ENCODE measurements at places on chromosomes 12 and 14.
A peak's percentile ranks its signal among the peaks of the same experiment; 100 is the strongest.

GRCh38 chr14:55117803-55118441 lies 11.1 kb upstream of the LGALS3 start:
- DNase-seq: no peak

- no peak for DNase-seq
Observed at GRCh38 chr12:50224026-50224692, 57.0 kb upstream of the CERS5 start.

DNA sequence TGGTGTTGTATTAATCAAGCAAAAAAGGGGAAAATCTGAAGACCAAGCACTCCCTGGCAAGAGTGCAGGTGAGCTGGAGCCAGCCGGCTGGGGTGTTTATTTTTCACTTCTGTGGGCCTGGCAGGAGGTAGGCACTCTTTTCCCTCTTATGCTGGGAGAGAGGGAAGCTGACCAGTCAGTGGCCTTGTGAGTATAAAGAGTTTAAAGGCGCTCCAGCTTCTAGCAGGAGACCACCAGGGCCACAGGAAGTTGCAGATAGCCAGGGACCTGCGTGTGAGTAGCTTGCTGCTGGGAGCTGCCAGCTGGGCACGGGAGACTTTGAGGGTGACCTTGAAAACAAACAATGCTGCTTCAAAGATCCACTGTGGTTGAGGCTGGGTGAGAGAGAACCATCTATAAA lies 217.4 kb upstream of the PWP1 start:
- no peak for DNase-seq

DNA sequence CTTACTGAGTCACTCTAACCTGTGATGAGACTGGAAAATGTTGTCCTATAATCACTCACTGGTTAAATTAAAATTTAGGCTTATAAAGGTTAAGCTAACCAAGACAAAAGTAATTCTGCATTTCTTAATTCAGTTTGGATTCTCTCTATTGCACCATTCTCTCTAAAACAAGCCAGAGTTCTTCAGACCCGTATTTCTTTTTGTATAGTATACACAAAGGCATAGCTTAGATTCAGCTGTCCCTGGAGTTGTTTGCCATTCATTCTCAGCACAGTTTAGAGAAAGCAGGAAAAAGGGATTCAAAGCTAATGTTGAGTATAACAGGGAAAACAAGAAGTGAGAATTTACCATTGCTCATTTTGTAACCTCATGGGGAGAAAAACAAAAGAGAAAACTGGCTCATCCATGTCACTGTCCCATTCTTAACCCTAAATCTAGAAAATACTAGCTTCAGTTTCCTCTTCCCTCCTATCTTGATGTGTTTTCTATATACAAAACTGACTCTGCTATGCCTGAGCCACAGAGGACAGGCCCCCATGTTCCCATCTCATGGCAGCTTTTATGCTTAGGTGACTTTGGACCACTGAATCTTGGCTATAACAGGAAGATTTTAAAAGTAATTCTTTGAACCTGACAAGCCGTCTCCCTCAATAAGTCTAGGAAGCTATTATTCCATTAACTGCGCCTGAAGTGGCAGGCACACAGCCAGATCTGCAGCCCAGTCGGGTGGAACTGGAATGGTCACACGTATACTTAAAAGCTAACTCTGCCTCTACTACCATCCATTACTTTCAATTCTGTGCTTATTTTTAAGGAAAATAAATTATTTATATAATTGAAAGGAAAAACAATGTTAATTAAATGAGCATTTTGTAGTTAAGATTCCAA lies 7.0 kb downstream of the AREL1 start:
- no peak for DNase-seq

GRCh38 chr12:110704750-110705149 lies 15.8 kb upstream of the HVCN1 start:
- DNase-seq: no peak

- no peak for DNase-seq
Observed at GRCh38 chr14:22985894-22986507, 3.6 kb upstream of the AJUBA start.

GRCh38 chr14:61331992-61332657 lies 10.7 kb downstream of the PRKCH start:
- no peak for DNase-seq

- DNase-seq: no peak
Observed at GRCh38 chr12:85509081-85509856, 229.2 kb downstream of the ALX1 start.

GRCh38 chr12:72465940-72466630 lies 193.9 kb downstream of the TRHDE start:
- no peak for DNase-seq

GRCh38 chr12:15811214-15812127 lies 22.3 kb upstream of the EPS8 start:
- DNase-seq: no peak

DNA sequence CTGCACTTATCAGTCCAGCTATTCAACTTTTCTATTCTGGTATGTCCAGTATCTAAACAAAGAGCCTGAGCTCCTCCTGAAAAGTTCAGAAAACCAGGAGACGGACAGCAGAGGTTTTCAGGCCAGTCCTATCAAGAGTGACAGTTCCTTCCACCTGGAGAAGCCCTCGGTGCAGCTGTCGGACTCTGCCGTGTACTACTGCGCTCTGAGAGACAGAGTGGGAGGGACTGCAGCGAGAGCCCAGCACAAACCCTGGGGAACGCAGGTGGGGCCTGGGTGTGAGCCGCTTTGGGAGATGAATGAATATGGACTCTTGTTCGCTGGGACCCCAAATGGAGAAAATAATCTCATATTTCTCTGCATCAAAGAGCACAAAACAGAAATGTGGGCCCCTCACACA lies 329.8 kb upstream of the OR4E1 start:
- no peak for DNase-seq

DNA sequence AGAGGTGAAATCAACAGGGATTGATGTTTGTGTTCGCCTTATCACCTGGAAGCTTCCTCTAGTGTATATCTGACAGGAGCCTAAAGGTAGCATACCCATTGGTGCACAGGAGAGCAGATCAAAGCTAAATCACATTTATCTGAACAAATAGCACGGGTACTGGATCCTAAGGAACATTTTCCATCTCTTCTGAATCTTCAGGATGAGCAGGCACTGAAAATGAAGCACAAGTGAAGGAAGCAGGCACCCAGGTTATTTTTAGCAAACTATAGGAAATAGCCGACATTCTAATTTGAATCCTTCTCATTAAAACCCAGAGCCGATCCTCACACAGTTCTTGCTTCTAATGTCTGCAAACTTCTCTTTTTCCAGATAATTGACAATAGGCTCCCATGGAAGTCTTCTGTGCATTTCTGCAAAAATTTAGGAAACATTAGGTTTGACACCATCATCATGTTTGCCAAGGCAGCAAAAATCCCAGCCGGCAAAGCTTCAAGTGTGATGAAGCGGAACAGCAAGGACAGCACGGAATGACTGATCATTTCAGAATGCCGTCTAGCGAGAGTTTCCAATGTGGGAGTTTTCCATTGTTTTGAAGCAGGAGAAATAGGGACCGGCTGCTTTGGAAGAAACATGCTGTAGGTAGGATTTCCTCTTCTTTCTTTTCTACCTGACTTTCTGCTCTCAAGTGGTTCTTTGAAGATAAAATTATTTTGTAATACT lies 24.3 kb upstream of the RGS6 start:
- no peak for DNase-seq

GRCh38 chr14:89378119-89378518 lies 38.9 kb downstream of the FOXN3 start:
- no peak for DNase-seq

- peak; percentile 32 for DNase-seq
Observed at GRCh38 chr12:54191550-54192022, 2.8 kb upstream of the SMUG1 start.

DNA sequence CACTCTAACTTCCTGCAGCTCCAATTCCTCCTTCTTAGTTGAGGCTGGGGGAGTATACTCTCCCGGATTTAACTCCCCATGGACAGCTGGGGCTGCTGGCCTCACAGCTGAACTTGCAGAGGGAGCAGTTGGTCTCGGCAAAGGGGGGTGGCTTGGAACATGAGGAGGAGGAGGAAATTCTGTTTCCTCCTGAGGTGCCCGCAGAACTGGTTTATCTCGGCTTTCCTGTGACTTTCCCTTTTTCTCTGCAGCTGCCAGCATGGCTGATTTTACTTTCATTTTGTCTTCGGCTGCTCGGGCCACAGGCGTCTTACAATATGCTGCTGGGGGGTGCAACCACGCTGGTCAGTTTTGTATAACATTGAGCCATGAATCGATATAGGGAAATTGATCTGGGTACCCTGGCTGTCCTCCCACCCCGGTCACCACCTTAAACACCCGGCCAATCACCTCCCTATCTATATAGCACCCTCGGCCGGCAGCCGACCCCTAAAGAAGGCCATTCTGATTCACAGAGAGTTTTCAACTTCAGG lies 1317.6 kb downstream of the TMEM121 start:
- DNase-seq: peak; percentile 80

GRCh38 chr12:25194214-25194613 lies 746 bp downstream of the DNAI7 start:
- no peak for DNase-seq

DNA sequence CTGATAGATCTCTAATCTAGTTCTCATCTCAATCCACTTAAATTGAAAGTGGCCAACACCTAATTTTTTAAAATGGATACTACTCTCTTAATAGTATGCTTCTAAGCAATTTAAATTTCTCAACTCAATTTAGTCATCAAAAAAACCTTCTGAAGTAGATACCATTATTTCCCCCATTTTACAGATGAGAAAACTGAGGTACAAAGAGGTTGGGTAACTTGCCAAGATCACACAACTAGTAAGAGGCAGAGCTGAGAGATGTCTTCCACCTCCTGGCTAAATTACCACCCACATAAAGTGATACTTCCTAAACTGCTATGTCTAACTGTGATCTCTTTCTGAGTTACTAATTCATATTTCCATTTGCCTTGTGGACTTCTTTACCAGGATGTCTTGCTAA lies 6.6 kb downstream of the EXOC5 start:
- DNase-seq: no peak

- no peak for DNase-seq
Observed at GRCh38 chr14:71309756-71310155, 402.5 kb downstream of the PCNX1 start.

DNA sequence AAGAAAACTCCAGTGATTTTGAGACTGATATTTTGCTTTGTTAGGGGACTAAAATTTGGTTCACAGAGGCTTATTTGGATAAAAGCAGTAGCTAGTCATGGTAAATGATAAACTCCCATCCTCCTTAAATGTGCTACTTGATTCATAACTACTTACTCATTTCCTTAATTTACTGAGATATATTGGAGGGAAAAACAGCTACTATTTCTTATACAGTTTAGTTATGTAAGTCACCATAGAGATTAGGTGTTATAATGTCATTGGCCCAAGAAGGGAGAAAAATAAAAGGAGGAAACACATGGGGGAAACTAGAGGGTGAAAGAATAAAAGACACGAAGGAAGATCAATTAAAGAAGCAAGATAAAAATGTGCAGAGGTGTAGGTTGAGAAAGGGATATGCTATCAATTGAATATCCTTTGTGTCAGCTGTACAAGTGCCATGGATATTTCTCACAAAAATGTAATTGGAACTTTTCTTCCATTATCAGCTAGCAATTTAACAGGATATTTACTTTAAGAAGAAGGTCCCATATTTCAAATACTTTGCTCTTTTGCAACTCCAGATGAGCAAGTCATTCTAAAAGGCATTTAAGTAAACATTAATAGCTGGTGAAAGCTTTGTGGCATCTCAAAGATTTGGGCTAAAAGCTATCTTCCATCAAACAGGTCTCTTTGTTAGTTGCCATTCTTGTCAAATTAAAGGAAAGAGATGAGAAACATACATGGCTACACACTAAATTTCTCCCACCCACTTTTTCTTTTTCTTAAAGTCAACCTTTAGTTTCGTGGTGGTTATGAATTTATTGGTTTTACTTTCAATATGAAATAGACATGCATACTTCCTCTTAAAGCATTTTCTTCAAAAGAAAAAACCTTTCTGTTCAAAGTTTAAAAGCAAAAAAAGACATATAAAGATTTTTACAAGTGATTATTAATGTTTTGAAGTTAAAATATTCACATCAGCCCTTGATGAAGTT lies 439.5 kb downstream of the CCER1 start:
- no peak for DNase-seq

DNA sequence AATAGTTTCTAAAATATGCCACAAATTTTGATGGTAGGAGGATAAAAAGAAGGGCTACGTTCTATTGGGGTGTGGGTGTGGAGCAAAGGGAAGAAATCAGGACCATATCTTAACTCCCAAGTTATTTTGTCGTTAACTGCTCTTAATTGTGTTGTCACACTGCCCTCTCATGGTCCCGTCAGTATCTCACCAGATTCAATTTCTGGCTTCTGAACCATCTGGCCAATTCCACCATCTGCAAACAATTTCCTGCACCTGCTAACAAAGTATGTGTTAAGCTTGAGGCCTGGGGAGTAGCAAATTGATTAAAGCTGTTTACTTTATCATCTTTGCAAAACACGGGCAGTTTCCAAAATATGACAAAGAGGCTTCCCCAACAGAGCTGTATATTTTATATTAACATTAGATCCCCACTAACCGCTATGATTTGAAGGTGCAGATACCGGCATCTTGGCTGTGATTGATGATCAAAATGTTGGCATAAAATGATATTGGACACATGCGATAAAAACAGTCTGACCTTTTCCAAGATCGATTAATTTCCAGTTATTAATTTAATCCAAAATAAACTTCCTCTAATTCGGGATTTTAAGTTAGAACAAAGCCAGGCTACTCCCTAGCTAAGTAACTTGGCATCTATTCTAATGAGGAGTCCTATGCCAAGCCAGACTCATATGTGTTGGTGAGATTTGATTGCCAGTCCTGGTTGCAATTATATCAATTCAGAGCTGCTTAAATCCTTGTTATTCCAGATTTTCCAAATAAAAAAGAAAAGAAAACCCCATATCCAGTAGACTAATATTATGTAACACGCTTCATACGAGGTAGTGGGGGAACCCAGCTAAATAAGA lies 6.9 kb upstream of the DNM1L start:
- peak; percentile 31 for DNase-seq

GRCh38 chr14:91264151-91265150 lies 19.9 kb upstream of the GPR68 start:
- DNase-seq: no peak

DNA sequence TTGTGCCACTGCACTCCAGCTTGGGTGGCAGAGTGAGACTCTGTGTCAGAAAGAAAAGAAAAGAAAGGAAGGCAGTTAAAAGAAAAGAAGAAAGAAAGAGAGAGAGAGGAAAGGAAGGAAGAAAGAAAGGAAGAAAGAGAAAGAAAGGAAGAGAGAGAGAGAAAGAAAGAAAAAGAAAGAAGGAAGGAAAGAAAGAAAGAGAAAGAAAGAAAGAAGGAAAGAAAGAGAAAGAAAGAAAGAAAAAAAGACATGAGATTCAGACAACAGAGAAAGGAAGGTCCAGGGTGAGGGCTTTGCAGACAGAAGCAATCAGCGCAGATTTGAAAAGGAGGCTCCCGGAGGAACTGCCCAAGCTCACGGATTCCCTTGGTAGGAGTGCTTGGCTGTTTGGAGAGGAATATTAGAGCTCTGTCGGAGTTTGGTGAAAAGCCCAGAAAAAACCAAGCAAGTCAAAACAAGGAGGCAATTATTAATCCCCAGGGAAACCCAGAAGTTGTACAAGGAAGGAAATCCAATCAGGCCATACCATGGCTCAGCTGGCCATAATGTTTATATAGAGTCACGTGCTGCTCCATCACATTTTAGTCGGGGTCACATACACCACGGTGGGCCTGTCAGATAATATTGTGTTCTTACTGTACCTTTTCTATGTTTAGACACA lies 11.6 kb upstream of the CCDC85C start:
- no peak for DNase-seq

- DNase-seq: no peak
Observed at GRCh38 chr14:44353805-44354204, 153.3 kb downstream of the FSCB start.

Data from KG1 (cell line).